COLO829 (cell line): ENCODE measurements at places on chromosomes 2 and 18.

DNA sequence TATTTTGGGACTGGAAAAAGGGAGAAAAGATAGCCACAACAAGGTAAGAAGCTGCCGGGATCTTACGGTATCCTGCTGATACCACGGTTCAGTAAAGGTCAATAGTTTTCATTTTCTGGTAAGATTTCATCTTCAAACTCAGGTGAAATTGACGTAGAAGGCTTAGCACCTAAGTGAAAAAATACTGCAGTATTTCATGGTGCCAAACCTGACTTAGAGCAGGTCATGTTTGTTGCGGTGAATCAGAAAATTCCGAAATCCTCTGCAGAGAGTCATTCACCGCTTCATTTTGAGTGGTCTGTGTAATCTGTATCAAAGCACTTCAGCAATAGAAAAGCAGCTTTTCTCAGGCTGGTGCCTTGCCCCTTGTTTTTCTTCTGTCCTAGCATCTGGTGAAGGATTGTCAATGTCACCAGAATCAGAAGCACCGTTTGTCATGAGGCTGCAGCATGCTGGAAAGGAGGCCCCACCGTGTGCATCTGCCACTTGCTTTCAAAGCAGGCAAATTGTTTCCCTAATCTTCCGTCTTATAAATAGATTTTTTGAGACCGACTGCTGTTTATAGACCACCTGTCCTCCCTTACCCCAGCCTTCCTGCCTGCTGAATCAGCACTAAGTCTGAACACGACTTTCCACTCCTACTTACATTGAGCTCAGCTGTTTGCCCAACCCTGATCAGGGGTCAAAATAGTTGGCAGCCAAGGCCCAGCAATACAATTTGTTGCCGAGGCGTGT is 156.3 kb downstream of the EML6 start:
- no peak for DNase-seq

- no peak for DNase-seq
These were observed 384.0 kb upstream of the TMEFF2 start for GRCh38 chr2:192578780-192579179.

GRCh38 chr2:29563697-29564096 is 357.7 kb downstream of the ALK start:
- no peak for DNase-seq

DNA sequence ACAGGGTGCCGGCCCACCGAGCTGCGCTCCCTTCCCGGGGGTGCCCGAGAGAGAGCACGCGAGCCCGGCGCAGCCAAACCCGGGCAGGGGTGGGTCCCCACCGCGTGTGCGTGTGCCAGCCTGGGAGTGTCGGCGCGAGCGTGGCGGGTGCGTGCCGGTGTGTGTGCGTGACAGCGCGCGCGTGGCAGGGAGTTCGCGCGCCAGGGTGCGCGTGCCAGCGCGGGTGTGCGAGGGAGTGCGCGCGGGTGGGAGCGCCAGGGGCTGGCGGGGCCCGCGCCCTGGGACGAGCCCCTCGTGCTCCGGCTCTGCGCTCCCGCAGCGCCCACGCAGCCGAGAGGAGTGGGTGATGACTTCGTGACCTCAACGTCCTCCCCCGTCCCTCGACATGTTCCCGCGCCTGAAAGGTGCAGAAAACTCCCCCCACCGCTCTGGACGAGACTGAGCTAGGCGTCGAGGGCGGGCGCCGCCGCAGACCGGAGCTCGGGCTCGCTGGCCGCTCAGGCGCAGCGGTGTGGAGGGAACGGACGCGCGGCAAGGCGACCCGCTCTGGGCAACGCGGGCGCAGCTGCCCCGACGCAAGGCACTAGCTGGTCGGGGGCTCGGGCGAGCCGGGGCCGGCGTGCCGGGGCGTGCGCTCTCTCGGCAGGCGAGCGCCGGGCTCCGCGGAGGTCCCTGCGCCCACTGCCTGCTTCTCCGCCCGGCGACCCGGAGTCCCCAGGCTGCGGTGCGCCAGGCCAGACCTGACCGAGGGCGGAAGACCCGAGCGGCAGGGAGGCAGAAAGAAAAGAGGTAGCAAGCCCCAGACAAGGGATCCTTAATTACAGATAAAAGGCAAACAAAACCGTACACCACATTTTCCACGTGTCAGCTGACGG is 582.8 kb downstream of the ZEB2 start:
- no peak for DNase-seq

GRCh38 chr2:206881708-206882410 is 57.5 kb upstream of the CPO start:
- DNase-seq, result no peak

GRCh38 chr2:51145761-51146160 is 113.8 kb upstream of the NRXN1 start:
- no peak for DNase-seq

GRCh38 chr2:181354626-181355025 is 102.6 kb upstream of the ITGA4 start:
- DNase-seq, result no peak

GRCh38 chr2:145524836-145525235 is 1004.9 kb upstream of the ZEB2 start:
- no peak for DNase-seq

DNA sequence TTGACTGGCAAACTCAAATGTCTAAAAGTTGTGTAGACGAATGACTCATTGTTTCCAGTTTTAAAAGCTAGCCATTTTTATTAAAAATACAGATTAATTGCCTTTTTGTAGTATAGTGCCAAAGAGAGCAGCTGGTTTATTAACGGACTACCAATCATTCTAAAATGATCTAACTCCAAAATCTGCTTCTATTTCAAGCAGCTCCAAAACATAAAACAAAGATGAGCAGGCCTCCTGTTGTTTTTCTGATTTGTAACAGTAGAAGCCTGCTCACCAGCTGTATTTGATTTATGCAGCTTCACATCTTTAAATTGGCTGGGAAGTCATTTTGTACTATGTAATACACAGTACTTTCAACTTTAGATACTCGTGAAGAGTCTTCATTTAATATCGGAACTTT is 171.8 kb downstream of the UBR3 start:
- no peak for DNase-seq
